Muscle of back (tissue), 13 donors: ENCODE measurements at places on chromosomes 2 and 18. TPM values are rescaled to one million over a fixed set of nuclear protein-coding genes. Genes with fewer than 3 reads are reported as not detected.

DNA sequence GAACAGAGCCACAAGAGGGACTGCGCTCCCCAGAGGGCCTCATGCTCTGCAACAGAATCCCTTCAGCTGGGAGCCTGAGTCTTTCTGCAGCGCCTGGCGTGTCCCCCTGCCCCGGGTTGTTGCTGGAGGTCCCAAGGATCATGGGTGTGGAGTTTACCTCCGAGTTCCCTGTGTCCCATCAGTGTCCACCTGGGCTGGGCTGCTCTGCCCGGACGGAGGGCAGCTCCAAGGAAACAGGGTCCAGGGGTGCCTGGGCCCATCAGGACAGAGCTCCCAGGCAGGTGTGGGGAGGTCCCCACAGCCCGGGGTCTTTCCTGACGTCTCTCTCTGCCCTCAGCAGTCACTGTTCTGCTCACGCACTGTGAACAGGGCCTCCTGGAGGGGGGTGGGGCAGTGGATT is 63.5 kb downstream of the EMILIN2 start:
- DNase-seq: no peak

- no peak for DNase-seq
Observed at GRCh38 chr2:95353613-95354468, 48.7 kb upstream of the FAHD2A start.

- DNase-seq: no peak
Observed at GRCh38 chr2:32479993-32480392, 123.2 kb downstream of the BIRC6 start.

CD207 gene
- 0.37 TPM for polyA plus RNA-seq

GRCh38 chr2:28391564-28392296 is 928 bp upstream of the FOSL2 start:
- DNase-seq: peak; percentile 96

DNA sequence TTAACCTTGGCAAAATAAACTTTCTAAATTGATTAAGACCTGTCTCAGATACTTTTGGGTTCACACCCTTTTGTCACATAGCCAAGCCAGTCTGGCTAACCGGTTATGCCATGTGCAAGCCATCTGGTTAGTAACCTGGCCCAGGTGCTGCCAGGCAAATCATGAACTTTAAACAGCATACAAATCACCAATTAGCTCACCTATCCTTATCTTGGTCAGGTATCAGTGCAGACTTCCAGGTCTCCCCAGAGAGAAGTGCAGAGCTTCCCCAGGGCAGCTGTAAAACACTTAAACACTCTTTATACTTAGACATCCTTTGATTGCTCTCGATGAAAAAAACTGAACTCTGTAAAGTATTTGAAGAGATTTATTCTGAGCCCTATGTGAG is 14.9 kb upstream of the MC5R start:
- no peak for DNase-seq

DNA sequence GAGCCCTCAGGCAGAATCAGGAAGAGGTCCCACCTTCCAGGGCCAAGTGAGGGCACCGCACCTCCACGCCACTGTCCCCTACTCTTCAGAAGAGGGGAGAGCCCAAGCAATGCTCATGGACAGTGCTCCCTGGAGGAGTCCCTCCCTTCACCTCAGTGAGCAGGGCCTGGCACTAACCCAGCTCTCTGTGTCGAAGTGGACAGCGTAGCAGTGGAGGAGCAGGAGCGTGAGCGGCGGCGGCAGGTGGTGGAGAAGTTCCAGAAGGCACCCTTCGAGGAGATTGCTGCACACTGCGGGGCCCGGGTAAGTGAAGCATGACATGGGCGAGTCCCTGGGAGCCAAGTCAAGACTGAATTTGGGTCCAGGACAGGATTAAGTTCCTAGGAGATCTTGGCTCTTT is 16.7 kb downstream of the POMC start:
- DNase-seq: peak; percentile 47

- no peak for DNase-seq
Observed at GRCh38 chr2:127715778-127716449, 14.6 kb downstream of the SFT2D3 start.

- no peak for DNase-seq
Observed at GRCh38 chr2:240662681-240663080, 20.0 kb downstream of the AQP12B start.
